Stimulated activated CD4-positive, alpha-beta T cell treated with anti-CD3 and anti-CD28 coated beads, Interleukin-1b, Interleukin-23, amount 100 ng/mL, for 1 hour (primary cell): ENCODE measurements at places on chromosomes 7 and 10.

DNA sequence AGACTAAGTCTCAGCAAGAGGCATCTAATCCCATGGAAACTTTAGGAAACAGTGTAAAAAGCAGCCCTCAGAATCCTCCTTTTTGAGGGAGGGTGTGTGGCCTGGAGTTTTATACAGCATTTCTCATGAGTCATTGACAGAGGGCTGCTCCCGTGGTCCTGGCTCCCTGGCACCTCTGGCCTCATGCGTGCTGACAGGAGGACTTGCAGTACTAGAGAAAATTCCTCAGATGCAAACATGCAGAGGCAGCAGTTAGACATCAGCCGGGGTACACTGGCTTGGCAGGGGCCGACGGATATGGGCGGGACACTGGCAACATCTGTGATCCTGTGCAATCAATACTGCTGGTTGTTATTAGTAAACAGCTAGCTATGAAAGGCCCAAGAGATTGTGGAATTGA lies 925.1 kb upstream of the CELF2 start:
- DNase-seq = no peak

- no peak for DNase-seq
Measured at GRCh38 chr10:67783606-67784294, 54.2 kb downstream of the DNAJC12 start.

GRCh38 chr7:584122-584465 lies 64.4 kb upstream of the PDGFA start:
- DNase-seq = peak; percentile 70

DNA sequence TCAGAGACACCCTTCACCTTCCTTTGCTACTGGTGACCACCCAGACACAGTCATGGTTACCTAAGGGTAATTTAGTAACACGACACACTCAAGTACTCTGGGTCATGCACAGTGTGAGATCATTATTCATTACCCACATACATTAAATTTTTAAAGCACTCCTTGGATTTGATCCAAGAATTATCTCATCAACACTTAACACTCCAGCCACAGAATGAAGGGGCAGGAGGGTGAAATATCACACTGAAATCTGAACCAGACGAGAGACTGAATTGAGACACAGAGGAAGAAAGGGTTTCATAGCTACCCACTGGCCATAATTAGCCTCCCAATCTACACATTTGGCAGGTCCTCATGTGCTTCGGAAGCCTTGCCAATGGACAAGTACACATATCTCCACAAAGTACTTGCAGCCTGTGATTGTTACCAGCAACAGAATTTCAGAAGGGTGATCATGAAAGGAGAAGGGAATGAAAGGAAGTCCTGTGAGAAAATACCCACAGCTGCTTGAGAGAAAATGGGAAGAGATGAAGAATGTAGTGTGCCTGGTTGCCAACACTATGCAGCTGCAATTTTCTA lies 189.3 kb downstream of the POLR1F start:
- no peak for DNase-seq

GRCh38 chr7:103989200-103989784 lies at the start of gene RELN:
TSS of gene RELN (minus strand) at chr7:103989658. CDS start at chr7:103989356, 302 bp downstream.
- DNase-seq = no peak

DNA sequence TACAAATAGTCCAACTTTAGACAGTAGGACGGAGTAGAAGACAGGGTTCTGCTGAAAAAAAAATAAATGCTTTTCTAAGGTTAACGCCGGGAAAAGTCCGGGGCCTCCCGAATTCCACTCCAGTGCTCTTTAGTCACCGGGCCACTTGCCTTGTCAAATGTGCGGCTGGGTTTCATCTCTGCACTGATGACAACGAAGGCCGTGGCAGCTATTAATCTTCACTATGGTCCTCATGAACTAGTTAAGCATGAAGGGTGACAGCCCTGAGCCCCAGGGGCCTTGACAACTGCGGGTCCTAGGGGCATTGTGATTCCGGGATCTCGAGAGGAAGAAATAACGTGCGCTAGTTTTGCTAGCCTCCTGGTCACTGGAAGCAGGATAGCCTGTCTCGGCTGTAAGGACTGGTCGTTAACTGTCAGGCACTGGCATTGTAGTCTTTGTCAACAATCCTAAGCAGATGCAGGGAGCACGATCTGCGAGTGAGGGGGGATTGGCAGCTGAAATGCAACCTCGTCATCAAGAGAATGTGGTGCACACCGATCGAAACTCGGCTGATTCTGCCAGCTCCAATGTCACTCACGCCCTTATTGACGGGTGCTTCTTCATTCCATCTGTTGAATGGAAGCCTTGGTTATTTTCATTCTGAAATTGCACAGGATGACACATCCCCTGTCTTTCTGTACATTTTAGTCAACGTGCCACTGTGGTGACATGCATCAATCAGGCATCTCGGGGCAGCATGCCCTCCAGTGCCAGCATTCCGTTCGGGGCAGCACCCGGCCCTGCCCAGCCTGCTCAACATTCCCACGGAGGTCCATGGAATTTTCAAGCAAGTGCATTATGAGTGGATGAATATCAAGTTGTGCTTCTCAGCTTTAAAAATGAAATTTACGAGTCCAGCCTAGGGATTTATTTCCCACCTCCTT lies 51.6 kb upstream of the MGMT start:
- DNase-seq = no peak

DNA sequence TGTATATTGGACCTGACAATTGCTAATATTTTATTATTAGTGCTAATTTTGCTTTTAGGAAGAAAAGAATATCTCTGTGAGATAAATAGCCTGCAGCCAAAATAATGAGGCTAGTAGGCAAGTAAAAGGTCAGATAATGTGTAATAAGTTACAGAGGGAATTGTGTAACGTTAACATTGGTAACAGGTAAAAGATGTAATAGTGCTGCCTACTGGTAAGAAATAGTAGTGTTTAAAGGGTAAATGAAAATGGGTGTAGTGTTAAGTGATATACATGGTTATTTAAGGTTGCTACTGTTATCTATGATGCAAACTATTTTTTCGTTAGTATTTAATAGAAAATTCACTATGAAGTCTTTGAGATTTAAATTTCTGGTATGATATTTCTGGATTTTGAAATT lies 9.2 kb upstream of the FOXP2 start:
- DNase-seq = no peak

- DNase-seq = no peak
Measured at GRCh38 chr10:95467162-95467599, 94.0 kb downstream of the SORBS1 start.

DNA sequence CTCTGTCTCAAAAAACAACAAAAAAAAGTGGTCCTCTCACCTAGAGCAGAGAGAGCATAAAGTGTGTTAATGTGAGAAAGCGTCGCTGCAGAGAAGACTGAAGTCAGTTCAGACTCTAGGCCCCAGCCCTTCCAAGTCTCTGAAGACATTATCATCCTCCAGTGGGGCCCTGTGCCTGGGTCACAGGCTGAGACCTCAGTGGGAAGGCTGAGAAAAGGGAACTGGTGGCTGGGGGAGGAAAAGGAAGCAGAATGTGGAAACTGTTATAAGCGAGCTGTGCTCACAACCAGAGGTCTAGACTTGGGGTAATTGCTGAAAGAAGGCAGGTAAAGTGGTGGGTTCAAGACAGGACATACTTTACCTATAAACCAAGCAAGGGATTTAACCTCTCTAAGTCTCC lies 4.9 kb upstream of the RRP12 start:
- no peak for DNase-seq

DNA sequence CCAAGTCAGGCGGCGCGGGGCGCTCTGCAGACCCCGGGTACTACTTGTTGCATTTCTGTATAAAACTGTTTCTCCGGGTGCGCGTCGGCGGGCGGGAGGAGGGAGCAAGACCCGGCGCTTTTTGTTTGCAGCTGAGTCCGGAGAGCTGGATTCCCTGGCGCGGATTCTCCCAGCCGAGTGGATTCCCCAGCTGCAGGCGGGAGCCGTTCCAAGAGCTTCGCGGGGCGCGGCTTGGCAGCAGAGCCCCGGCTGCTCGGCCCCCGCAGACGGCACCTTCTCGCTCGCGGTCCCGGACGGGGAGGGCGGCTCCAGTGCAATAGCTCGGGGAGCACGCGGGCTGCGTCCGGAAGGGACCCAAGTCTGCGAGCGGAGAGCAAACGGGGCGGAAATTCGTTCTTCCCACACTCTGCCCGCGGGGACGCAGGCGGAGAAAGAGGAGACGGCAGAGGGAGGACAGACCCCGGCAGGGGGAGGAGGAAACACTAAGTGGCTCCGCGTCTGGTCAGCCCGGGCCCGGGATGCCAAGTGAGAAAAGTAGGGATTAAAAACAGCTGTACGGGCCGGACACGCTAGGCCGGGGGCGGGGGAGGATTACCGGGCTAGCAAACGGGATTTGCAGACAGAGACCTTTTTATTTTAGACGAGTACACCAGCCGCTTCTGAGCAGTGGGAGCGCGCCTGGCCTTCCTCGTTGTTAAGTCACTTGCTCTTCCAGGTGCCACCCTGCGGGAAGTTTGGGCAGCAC lies at the start of gene TRIL:
Gene TRIL (minus strand): TSS at position 96 of the 745 bp plus-strand sequence. CDS start 284 bp downstream, outside the sequence.
- DNase-seq = no peak

DNA sequence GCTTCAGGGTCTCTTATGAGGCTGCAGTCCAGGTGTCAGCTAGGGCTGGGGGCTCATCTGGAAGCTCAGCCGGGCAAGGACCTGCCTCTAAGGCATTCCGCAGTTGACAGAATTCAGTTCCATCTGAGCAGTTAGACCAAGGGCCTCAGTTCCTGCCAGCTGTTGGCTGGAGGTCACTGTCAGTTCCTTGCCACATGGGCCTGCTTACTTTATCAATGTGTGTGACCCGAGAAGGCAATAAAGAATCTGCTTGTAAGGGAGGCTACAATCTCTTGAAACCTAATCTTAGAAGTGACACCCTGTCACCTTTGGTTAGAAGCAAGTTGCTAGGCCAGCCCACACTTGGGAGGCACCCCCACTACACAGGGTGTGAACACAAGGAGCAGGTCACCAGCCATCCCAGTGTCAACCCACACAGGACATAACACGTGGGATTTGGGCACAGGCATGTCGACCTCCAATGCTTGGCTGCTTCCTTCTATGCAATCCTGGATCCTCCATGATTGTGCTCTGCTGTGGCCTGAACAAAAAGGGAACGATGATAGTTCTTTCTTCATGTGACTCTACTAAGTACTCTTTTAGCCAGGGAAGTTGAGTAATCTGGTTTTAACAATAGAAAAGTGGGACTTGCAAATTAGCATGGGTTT lies 41.8 kb downstream of the MTURN start:
- no peak for DNase-seq

DNA sequence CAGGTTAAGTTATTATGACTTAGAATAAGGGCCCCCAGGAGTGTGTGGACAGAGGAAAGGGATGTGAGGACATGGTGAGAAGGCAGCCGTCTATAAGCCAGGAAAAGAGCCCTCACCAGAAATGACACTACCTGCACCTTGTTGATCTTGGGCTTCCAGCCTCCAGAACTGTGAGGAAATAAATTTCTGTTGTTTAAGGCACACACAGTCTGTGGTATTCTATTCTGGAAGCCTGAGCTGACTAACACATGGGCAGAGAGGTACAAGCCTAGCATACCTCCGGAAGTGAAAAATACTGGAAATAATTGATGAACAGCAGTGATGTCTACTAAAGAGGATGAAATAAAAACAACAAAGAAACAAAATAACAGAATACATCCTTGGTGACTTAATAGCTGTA lies 46.1 kb upstream of the GRB10 start:
- DNase-seq = no peak

GRCh38 chr7:103573479-103574058 lies 127.6 kb upstream of the SLC26A5 start:
- no peak for DNase-seq

DNA sequence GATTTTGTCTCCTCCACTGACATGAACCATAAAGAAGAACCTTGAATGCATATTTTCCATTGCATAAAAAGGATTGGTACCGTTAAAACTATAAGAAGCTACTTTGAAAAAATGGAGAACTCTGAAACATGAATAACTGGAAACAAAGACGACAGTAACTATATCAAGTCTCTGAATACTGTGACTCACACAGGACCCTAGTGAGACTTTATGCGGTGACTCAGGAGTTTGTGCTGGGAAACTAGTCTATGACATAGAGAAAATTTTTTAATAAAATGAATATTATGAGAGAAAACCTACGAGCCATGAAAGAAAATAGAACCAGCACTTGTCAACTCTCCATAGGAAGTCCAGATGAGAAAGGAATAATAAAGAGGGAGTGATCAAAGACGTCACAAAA lies 339.9 kb upstream of the ADARB2 start:
- no peak for DNase-seq

GRCh38 chr7:94400643-94401427 lies 6.1 kb downstream of the COL1A2 start:
- DNase-seq = no peak

DNA sequence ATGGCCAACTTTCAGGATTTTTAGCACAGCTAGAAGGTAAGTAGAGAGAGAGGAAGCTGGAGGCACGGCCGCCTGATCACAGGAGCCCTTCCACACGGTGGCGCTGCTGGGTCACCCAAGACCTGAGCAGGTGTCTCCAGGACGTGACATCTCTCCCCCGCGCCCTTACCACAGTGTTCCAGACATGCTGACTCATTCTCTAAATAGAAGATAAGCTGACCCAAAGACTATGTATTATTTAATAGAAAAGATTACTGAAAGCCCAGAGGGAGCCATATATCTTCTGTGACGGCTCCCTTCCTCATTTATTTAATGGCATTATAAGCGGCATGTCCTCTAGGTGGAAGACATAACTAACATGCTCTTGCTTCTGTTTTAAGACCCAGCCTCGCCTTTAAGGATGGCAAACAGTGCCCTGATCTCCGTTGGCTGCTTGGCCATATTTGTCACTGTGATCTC lies 26.0 kb upstream of the MALSU1 start:
- DNase-seq = peak; percentile 86

DNA sequence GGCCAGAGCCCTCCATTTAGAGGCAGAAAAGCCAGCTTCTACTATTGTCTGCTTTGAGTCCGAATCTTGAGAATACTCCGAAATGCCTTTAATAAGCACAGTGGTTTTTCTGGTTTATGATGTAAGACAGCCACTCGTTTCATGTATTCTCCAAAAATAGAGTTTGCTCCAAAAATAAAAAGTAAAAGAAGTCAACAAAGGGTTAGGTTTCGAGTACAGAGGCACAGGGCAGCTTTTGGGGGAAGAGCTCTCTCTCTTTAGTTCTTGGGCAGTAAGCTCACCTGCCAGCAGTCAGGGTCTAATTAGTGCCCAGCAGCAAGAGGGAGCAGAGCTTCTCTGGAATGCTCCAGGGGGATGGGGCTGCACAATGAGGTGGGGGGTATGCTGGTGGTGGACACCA lies 20.2 kb downstream of the CREB3L2 start:
- no peak for DNase-seq

DNA sequence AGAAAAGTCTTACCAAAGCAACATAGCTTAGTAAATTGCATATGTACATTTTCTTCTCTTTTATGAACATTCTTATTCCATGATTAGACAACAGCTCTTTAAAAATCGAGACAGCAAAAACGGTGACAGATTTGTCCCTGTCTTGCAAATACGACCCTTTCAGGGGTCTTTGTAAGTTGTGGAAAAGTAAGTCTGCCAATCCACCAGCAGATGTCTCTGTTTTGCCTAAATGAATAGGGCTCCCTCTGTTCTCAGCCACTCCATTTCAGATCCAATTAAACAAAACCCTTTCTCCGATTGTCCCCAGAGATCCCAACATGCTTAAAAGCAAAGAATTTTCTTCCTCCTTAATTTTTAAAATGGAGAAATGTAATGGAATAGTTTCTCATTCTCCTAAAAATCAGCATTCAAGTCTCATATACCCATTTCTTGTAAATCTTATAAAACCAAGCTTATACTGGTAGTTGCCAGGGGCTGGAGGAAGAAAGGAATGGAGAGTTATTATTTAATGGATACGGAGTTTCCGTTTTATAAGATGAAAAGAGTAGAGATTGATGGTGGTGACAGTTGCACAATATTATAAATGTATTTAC lies 61.0 kb upstream of the NFE2L3 start:
- no peak for DNase-seq
